ENCODE measurements at places on chromosomes 5 and 9.
A peak's percentile ranks its signal among the peaks of the same experiment; 100 is the strongest.

- no peak for DNase-seq
Observed at GRCh38 chr5:154198611-154199230, 8.2 kb downstream of the GALNT10 start.

GRCh38 chr5:170353961-170354360 lies 35.2 kb downstream of the KCNMB1 start:
- DNase-seq, result no peak

GRCh38 chr9:83665580-83666200 lies 42.1 kb downstream of the UBQLN1 start:
- no peak for DNase-seq

- no peak for DNase-seq
Observed at GRCh38 chr5:107612541-107612940, 58.2 kb downstream of the EFNA5 start.

DNA sequence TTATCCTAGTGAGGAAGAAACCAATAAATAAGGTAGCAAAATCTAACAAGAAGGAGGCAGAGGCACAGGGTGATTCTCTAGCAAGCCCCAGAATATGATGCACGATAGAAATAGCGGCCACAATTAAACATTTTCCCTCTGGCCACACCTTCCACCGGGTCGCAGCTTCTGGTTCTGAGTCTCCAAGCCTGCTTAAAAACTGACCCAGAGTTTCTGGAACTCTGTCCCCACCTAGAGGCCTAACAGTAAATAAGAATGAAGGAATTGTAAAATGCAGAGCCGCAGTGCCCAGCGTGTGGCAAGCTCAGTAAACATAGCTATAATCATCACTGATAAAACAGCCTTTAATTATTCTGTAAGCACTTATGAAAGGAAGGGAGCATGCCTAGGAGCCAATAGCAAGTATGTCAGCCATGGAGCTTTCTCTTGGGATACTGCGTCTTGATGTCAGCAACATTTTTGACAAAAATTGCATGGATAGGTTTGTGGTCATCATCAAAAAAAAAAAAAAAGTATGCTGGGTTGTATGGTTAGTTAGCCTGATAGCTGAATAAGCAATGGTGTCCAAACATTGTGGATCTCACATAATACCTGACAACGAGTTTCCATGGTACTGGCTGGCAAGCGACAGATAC lies 465.5 kb downstream of the DNAH5 start:
- peak; percentile 36 for DNase-seq

GRCh38 chr5:26881901-26882300 lies 156.5 kb downstream of the CDH9 start:
- DNase-seq, result no peak

DNA sequence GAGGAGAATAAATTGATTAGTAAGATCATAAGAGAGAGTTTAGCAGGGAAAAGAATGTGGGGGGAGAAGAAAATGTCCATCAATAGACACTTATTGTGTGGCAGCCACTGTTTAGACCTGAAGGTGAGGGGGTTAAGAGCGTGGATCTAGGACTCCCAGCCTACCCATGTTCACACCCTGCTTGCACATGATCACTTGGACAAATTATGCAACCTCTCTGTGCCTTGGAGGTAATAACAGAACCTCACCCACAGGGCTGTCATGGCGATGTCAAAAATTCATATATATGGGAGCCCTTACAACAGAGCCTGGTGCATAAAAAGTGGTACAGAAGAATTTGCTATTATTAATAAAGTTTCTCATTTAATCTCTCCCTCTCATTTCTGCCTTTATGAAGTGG lies 86.0 kb upstream of the EQTN start:
- DNase-seq, result no peak

GRCh38 chr5:158727136-158727535 lies 372.6 kb downstream of the EBF1 start:
- DNase-seq, result no peak

DNA sequence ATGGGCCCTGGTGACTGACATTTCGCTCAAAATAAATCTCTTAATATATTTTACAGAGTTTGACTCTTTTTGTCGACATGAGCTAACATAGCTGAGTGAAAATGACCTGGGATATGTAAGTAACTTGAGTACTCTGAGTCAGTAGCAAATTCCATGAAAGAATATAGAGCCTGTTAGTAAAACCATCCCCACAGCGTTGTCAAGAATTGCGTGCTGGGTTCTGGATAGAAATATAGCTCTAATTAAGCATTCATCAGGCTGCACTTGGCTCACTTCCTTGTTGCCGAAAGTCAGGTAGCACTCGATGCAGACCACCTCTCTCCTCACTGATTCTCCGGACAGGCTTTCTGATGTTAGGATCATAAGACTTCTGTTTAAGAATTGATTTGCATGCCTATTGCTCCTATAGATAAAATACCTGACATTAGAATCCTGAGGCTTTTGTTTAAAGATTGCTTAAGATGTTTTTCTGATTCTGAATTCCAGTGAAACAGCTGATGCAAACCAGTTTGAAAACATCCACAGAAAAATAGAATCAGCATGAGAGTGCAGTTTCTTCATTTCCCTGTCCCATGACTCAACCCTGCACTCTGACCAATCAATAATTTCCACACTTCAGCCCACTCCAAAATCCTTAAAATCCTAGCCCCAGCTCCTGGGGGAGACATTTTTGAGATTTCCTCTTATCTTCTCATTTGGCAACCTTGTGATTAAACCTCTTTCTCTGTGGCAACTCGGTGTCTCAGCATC lies 310.6 kb downstream of the DIRAS2 start:
- no peak for DNase-seq

DNA sequence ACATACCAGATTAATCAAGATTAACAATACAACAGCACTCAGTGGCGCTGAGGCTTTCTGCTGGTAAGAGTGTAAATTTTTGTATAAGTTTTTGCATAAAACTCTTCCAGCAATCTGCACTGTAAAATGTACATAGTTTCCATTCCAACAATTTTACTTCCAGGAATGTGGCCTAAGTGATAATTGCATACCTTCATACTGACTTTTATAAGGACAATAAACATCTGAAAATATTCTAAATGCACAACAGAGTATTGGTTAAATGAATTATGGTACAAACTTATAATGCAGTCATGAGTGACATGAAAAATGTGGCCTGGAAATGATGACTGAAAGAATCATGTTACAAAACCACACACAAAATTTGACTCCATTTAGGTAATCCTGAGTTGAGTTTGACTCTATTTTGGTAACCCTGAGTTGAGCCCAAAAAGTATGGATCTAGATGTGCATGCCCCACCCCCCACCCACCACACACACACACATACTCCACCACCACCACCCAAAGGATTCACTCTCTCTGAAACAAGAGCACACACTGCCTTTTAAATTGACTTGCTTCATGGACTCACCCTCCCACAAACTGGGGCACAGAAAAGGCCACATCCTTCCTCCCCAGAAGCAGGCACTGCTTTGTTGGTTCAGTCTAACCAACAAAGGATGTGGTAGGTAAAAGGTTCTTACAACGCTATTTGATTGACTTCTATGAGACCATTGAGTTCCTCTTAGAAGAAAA lies 137.6 kb downstream of the SUSD1 start:
- no peak for DNase-seq

DNA sequence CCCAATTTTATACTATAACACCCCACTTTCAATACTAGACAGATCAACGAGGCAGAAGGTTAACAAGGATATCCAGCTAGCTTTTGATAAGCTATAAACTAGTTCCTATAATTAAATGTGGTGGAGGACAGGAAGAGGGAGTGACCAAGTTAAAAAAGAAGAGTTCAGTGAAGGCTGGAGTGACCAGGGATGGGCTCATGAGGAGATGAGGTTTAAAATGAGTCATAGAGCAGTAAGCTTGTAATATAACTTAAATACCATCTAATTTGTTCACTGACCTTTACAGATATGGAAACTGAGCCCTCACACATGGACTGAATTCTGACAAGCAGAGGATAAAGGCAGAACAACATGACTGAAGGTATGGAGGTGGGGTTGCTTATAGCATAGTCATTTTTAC lies 284.5 kb downstream of the SPATA31D1 start:
- no peak for DNase-seq

GRCh38 chr9:135516132-135516860 lies 4.9 kb upstream of the LCN1 start:
- no peak for DNase-seq

DNA sequence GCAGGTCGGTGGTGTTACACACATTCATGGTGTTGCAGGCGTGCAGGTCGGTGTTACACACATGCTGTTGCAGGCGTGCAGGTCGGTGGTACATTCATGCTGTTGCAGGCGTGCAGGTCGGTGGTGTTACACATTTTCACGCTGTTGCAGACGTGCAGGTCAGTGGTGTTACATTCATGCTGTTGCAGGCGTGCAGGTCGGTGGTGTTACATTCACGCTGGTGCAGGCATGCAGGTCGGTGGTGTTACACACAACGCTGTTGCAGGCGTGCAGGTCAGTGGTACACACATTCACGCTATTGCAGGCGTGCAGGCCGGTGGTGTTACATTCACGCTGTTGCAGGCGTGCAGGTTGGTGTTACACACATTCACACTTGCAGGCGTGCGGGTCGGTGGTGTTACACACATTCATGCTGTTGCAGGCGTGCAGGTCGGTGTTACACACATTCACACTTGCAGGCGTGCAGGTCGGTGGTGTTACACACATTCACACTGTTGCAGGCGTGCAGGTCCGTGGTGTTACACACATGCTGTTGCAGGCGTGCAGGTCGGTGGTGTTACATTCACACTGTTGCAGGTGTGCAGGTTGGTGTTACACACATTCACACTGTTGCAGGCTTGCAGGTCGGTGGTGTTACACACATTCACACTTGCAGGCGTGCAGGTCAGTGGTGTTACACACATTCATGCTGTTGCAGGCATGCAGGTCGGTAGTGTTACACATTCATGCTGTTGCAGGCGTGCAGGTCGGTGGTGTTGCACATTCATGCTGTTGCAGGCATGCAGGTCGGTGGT lies 11.1 kb downstream of the DPP7 start:
- no peak for DNase-seq

DNA sequence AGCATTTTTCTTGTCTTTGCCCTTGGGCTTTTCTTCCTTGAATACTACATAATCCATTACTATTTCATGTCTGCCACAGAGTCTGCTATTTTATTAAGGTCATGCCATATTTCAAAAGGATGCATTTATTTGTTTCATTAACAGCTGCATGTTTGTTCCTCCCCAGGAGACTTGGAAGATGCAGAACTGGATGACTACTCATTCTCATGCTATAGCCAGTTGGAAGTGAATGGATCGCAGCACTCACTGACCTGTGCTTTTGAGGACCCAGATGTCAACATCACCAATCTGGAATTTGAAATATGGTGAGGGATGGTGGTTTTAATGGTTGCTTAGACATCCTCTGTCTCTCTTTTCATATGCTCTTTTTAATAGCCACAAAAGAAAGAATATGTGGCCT lies 4.0 kb downstream of the IL7R start:
- no peak for DNase-seq

GRCh38 chr9:108691614-108692013 lies 164.2 kb downstream of the ACTL7B start:
- DNase-seq, result no peak

- no peak for DNase-seq
Observed at GRCh38 chr9:15246708-15247107, 60.3 kb downstream of the TTC39B start.

DNA sequence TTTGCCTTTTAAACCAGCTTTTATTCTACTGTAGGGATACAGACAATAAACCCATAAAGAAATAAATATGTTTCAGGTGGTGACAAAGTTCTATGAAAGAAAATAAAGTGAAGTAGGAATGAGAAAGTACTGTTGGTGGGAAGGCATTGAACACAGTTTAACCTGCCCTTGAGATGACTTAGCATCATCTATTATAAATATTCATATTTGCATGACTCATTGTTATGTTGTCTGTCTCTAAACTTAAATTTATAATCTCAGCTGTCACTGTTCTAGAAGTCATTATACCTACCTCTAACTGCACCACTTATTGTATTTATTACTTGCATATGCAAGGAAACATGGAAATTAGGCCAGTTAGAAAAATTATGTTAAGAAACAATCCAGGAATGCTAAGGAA lies 202.2 kb downstream of the CHSY3 start:
- DNase-seq, result no peak

GRCh38 chr9:130419521-130420035 lies 25.2 kb upstream of the ASS1 start:
- DNase-seq, result no peak

DNA sequence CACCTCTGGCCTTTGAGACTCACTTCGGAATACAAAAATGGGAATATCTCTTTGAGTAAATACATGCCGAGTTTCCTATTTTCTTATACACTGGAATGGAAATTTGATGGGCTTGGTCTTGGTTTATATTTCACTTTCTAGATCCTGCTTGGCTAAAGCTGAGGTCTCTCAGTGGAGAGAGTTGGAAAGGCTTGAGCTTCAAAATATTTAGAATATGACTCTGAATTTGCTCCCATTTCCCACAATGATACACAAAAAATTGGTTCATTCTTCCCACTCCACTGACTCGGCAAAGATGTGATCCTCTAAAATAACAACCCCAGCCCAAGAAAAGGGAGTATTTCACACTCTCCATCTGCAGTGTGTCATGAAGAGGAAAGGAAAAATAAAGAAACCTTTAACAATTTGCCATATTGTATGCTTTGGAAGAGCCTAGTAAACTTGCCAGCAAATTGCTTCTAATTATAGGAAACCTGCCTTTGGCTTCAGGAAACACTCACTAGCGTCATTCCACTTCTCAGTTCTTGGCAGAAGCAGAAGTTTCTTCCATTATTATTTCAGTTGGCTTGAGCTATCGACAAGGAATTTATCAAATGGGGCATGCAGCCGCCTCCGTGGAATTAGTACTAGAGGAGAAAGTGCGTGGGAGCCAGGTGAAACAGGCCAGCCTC lies 302.9 kb downstream of the NSG2 start:
- no peak for DNase-seq

All from neural crest cell (in vitro differentiated cells).